ENCODE measurements at places on chromosomes 7 and 10.

GRCh38 chr10:75982611-75983369, 551.4 kb downstream of the LRMDA start:
- no peak for DNase-seq

- DNase-seq: no peak
These were observed 56.0 kb downstream of the GSAP start for GRCh38 chr7:77360104-77360503.

- no peak for DNase-seq
These were observed 45.7 kb downstream of the COL28A1 start for GRCh38 chr7:7490003-7490402.

DNA sequence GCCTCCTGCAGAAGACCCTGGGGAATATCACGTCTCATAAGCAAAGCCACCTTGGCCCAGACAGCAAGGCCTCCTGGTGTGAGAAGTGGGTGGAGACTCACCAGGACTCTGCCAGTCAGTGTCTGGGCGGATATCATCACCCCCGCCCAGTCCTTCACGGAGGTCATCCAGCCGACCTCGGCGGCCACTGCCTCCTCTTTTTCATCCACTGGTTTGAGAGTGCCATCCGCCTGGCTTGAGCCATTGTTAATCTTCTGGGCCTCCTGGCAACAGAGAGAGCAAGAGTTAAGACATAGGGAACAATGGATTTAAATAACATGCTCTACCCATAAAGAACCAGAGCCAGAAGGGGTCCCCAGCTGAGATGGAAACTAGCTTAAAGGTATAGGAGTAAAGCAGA, 233.8 kb downstream of the KCNMA1 start:
- no peak for DNase-seq

GRCh38 chr10:117631276-117632145, 89.0 kb downstream of the EMX2 start:
- DNase-seq: no peak

- DNase-seq: no peak
These were observed 118.8 kb upstream of the MYO3A start for GRCh38 chr10:25815236-25815635.

DNA sequence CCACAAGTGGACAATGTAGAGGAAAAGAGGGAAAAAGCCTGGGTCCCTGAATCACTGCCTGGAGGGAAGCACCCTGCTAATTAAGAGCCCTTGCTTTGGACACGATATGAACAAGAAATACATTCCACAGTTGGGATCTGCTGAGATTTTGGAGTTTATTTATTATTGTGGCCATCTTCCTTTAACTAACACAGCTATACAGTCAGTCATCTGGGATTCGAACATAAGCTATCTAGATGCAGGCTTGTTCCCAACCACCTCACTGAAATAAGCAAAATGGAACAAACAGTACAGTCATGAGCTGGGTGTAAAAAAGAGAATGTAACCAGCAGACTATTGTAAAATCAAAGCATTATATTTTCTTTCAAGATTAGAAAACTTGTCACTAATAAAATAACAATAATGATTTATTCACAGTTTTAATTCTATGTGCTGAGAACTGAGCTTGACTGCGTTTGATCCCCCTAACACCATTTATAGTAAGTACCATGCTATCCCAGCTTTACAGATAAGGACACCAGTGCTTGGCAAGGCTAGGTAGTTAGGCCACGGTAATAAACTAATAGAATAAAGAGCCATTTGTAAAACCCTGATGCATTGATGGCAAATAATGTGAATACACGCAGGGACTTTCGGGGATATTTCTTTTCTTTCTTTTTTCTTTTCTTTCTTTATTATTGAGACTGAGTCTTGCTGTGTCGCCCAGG, 223.8 kb upstream of the KLF6 start:
- DNase-seq: no peak

GRCh38 chr7:17448479-17449423, 150.3 kb downstream of the AHR start:
- no peak for DNase-seq

DNA sequence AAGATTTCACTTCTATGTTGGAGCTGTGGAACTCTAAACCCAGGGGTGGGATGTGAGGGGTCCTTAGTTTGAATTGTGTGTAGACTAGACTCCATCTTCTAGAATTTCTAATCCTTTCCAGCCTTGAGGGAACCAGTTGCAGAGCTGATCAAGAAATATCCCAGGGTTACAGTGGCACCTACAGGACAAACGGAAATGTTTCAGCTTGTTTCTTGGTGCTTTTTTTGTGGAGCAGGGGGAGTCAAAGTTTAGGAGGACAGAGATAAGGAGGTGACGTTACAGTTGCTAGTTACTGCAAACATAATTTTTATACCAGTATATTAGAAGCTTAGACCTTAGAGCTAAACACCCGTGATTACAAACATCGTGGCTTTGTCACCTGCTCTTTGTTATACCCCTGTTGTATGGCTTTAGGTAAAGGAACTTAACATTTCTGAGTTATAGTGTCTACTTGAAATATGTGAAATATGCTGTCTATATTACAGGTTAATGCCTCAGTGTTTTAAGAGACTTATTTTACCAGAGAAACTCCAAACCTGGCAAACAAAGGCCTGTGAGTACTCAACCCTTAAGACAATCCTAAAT, 84.5 kb upstream of the DYNC1I1 start:
- DNase-seq: no peak

GRCh38 chr10:13100349-13101294, 659 bp downstream of the OPTN start:
- DNase-seq: no peak

DNA sequence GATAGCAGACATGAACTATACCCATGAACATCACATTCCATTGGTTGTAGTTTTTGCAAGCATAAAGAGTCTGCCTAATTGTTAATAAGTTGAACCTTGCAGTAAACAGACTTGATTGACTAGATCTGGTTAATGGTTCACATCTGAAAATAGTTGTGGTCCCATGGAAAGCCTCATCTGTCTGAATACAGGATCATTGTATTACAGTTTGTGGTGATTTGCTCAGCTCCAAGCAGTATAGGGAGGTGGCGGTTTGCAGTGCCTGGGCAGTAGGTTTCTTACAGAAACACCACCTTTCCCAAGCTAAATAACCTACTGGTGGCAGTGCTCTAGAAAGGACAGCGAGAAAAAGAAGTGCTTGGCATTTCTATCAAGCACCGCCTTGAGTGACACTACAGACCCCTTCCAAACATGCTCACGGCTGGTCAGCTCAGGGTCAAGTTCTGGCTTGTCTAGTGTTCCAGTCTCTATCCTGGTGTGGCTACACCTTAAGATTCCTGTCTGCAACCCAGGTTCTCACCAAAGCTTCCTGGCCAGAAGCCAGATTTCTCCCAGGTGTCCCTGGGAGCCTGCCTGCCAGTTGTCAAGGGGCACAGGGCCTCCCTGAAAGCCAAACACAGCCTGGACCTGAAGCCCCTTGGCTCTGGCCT, 119.9 kb downstream of the FANK1 start:
- DNase-seq: no peak

GRCh38 chr7:123208793-123209192, 9.0 kb upstream of the SLC13A1 start:
- DNase-seq: no peak

- no peak for DNase-seq
These were observed 300.5 kb downstream of the HGF start for GRCh38 chr7:81469153-81469868.

GRCh38 chr7:118169146-118169545, 14.8 kb upstream of the LSM8 start:
- DNase-seq: no peak

GRCh38 chr7:91114232-91114631, 150.0 kb upstream of the FZD1 start:
- no peak for DNase-seq

Data from GM18507 (cell line).